CD4-positive, CD25-positive, alpha-beta regulatory T cell (primary cell): ENCODE measurements at places on chromosomes 11 and 22.

- no peaks in the 10 kb centered on the region for H3K4me1 ChIP-seq
- H3K27me3 ChIP-seq: no peaks in the 10 kb centered on the region
Measured at GRCh38 chr11:112166562-112166961, 610 bp upstream of the TEX12 start.

- H3K36me3 ChIP-seq: no peaks in the 10 kb centered on the region
- no peaks in the 10 kb centered on the region for H3K4me1 ChIP-seq
- no peak for DNase-seq
- peaks cover 5% of the 10 kb centered on the region for H3K27me3 ChIP-seq
- no peak overlapping the region for H3K4me3 ChIP-seq
Measured at GRCh38 chr11:77438487-77438886, 35.4 kb downstream of the PAK1 start.

- H3K27ac ChIP-seq: no peak overlapping the region
- no peak overlapping the region for H3K4me3 ChIP-seq
- DNase-seq: no peak
- no peaks in the 10 kb centered on the region for H3K4me1 ChIP-seq
- H3K36me3 ChIP-seq: no peaks in the 10 kb centered on the region
- H3K27me3 ChIP-seq: no peaks in the 10 kb centered on the region
Measured at GRCh38 chr22:24207264-24208011, 26.2 kb downstream of the SUSD2 start.

GRCh38 chr11:60985501-60985900, 14.0 kb downstream of the CD6 start:
- peaks cover 31% of the 10 kb centered on the region for H3K36me3 ChIP-seq
- peak overlapping the region; percentile 80 for H3K4me3 ChIP-seq
- DNase-seq: no peak
- no peaks in the 10 kb centered on the region for H3K27me3 ChIP-seq
- peak overlapping the region; percentile 89 for H3K27ac ChIP-seq

- no peaks in the 10 kb centered on the region for H3K4me1 ChIP-seq
- no peak for DNase-seq
- no peak overlapping the region for H3K4me3 ChIP-seq
Measured at GRCh38 chr22:48268293-48268692, 1505.8 kb downstream of the TBC1D22A start.

DNA sequence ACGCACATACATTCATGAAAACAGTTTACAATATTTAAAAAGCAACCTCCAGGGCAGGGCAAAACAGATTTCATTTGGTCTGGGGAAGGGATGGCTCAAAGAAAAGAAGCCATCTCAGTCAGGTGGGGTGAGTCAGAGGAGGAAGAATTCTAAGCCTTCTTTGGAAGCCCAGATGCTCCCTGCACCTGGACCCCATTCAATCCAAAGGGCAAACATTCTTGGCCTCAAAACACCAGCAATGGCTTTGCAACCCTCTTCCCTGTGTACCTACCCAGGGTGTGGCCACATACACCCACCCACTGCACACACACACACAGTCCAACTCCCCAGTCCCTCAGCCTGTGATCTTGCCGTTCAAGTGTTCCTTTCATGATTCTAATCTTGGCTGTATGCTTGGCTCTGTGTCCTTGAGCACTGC, 2.0 kb downstream of the KCNE3 start:
- no peak overlapping the region for H3K27ac ChIP-seq
- no peak overlapping the region for H3K4me3 ChIP-seq
- peaks cover 12% of the 10 kb centered on the region for H3K27me3 ChIP-seq
- H3K36me3 ChIP-seq: no peaks in the 10 kb centered on the region
- no peak for DNase-seq
- H3K4me1 ChIP-seq: no peaks in the 10 kb centered on the region

GRCh38 chr11:65132988-65133700, 1.2 kb downstream of the SYVN1 start:
- H3K36me3 ChIP-seq: peaks cover 45% of the 10 kb centered on the region
- H3K27me3 ChIP-seq: no peaks in the 10 kb centered on the region
- peak overlapping the region; percentile 99 for H3K27ac ChIP-seq
- no peak for DNase-seq
- peaks cover 38% of the 10 kb centered on the region for H3K4me1 ChIP-seq

DNA sequence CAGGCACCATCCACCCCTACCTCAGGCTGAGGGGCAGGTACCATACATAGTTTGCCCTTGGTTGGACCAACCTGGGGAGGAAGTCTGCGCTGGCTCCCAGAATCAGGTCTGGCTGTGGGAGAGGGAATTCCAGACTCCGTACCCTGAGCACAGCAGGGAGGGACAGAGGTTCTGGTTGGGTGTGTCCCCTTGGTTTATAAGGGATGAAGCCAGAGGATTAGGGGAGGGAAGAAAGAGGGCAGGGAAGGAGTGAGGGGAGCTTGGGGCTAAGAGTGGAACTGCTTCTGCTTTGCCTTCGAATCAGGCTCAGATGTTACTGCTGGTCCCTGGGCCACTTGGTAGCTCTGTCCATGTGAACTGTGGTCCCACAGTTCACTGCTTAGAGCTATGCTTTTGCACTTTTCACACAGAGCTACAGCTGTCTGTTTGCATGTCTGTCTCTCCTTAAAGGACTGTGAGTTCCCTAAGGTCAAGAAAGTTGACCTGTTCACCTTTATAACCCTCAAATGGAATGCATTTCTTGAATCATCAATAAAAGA, 9.2 kb downstream of the MMP20 start:
- H3K4me1 ChIP-seq: no peaks in the 10 kb centered on the region
- DNase-seq: no peak
- no peak overlapping the region for H3K27ac ChIP-seq
- H3K36me3 ChIP-seq: no peaks in the 10 kb centered on the region

- no peak for DNase-seq
- no peak overlapping the region for H3K4me3 ChIP-seq
- no peaks in the 10 kb centered on the region for H3K4me1 ChIP-seq
- no peaks in the 10 kb centered on the region for H3K27me3 ChIP-seq
- H3K36me3 ChIP-seq: no peaks in the 10 kb centered on the region
Measured at GRCh38 chr11:9210224-9210921, 54.8 kb downstream of the DENND5A start.

DNA sequence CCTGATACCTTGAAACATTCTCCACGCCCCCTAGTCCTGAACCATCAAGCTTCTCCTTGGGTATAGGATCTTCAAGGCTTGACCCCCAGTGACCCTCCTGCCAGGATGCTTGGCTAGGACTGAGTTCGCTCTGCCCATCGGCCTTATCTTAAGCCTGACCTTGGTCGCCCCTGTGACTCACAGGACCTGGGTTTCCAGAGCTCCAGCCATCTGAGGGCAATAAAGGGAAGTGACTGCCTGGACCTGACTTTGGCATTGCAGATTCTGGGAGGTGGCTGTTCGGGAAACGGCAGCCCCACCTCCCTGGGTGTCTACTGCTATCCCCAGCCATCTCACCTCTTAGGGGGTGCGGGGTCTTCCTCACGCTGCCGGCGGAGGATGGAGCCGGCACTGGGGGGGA, 15.4 kb downstream of the CARD10 start:
- no peak for DNase-seq
- no peak overlapping the region for H3K27ac ChIP-seq

DNA sequence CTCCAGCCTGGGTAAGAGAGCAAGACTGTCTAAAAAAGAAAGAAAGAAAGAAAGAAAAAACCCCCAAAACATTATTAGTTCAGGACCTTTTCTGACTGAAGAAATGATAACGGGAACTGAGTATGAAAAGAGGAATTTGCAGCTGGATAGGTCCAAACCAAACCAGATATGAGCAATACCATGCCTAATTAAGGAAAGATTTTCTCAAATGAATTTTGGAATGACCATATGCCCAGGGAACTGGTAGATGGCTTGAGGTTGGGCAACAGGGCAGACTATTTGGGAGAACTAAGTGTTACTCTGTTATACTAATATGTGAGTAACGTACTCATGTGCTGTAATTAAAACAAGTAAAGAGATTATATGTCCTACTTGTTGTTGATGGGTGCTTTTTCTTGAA, 186.1 kb downstream of the TMEM135 start:
- H3K27me3 ChIP-seq: no peaks in the 10 kb centered on the region
- no peaks in the 10 kb centered on the region for H3K4me1 ChIP-seq
- no peaks in the 10 kb centered on the region for H3K36me3 ChIP-seq
- no peak overlapping the region for H3K27ac ChIP-seq
- H3K4me3 ChIP-seq: no peak overlapping the region
- DNase-seq: no peak

DNA sequence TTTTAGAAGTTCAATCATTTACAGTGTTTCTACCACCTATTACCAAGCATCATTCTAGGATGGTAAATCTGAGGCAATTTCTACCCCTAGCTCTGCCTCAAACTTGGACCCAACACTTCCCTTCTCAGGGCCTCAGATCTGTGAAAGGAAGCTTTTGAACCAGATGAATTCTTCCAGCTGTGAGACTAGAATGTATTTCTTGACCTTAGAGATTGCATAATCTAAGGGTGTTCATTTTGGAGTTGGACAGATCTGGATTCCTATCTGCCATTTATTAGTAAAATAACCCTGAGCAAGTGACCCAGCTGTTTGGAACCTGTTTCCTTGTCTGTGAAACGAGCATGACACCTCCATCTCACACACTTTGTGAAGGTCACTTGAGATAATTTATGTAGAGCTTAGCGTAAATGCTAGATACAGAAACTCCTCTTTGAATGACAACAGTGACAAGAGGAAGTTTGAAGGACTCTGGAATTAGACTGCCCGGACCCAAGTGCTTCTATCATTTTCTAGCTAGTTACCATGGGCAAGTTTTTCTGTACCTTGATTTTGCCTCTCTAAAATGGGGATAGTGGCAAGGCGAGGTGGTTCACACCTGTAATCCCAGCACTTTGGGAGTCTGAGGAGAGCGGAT, 3.8 kb upstream of the INTS5 start:
- no peaks in the 10 kb centered on the region for H3K36me3 ChIP-seq
- no peak for DNase-seq
- H3K27ac ChIP-seq: no peak overlapping the region
- H3K27me3 ChIP-seq: no peaks in the 10 kb centered on the region
- peaks cover 17% of the 10 kb centered on the region for H3K4me1 ChIP-seq
- H3K4me3 ChIP-seq: no peak overlapping the region

- no peaks in the 10 kb centered on the region for H3K36me3 ChIP-seq
- H3K27me3 ChIP-seq: no peaks in the 10 kb centered on the region
- no peaks in the 10 kb centered on the region for H3K4me1 ChIP-seq
- no peak overlapping the region for H3K4me3 ChIP-seq
- no peak for DNase-seq
Measured at GRCh38 chr22:22230438-22230837, 14.1 kb upstream of the VPREB1 start.

DNA sequence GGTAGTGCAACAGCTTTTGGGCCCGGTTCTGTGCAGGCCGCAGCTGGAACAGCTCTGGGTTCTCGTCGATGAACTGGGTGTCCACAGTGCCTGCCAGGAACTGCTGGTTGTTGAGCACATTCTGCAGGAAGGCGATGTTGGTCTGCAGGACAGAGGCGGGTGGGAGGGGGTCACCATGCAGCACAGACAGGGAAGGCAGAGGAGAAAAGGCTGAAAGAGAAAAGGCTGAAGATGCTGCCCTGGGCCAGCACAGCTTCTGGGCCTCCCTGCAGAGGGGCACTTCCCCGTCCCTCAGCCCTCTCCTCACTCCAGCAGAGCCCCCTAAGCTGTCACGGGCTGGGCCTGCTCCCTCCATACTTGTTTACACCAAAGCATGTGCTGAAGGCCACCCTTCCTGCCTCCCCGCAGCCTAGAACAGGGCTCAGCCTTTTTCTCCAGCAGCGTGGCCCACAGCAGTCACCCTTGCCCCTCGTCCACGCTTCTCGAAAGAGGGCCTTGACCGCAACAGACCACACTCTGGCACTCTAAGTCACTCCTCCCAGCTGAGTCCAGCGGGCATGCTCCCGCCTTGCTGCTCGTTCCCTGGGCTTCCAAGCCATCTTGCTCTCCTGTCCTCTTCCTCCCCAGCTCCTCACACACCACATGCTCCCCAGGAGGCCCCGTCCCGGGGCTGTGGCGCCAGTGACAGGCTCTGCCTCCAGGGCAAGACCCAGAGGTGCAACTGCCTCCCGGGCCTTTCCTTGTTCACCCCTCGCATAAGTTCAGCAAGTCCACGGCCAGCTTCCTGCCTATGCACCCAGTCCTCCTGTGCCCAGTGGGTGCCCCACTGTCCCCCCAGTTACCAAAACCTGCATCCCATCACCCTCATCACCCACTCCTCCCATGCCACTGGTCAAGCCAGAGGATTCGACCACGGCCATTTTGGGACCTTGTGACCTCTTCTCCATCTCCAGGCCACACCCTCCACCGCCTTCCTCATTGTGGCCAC, 3.3 kb upstream of the LRFN4 start:
- H3K27me3 ChIP-seq: no peaks in the 10 kb centered on the region
- no peak overlapping the region for H3K4me3 ChIP-seq
- no peaks in the 10 kb centered on the region for H3K36me3 ChIP-seq
- H3K4me1 ChIP-seq: peaks cover 19% of the 10 kb centered on the region
- DNase-seq: no peak

- peak within 1 kb of the TSS; percentile 76 for H3K4me3 ChIP-seq
- H3K27ac ChIP-seq: peak within 1 kb of the TSS; percentile 81
- peaks cover 57% of the 10 kb centered on the region for H3K4me1 ChIP-seq
- peak; percentile 58 for DNase-seq
Measured at GRCh38 chr11:118883368-118884071, at the start of gene CXCR5. TSS of gene CXCR5 (plus strand) at chr11:118883892. CDS start at chr11:118883942, 50 bp downstream.

GRCh38 chr11:64185175-64185692, 737 bp upstream of the STIP1 start:
- H3K27me3 ChIP-seq: no peaks in the 10 kb centered on the region
- DNase-seq: no peak
- H3K4me1 ChIP-seq: peaks cover 37% of the 10 kb centered on the region
- peaks cover 6% of the 10 kb centered on the region for H3K36me3 ChIP-seq

- DNase-seq: peak; percentile 48
- H3K36me3 ChIP-seq: no peaks in the 10 kb centered on the region
- H3K27ac ChIP-seq: peak overlapping the region; percentile 89
Measured at GRCh38 chr22:40637183-40638150, 948 bp upstream of the MRTFA start.

DNA sequence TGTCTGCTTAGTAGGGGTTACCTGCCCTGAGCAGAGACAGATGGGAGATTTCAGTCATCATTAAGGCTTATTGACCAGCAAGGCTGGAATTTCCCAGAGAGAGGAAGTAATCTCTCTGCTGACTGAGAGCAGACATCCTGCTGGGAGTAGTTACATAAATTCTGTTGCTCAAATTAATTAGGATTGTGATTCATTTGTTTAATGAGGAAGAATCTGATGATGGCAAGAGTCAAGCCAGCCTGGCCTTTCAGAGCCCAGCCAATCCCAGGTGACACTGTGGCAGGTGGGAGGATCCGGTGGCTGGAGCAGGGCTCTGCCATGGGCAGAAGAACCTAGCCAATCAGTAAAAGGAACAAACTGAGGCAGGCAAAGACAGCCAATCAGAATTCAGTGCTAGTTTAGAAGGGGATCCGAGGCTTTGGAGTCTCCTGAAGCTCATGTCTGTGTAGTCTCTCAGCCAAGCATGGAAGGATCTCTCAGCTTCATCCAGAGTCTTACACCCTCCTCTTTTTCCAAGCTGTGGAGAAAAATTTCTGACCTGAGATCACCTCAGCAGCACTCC, 61.2 kb upstream of the CHST1 start:
- no peaks in the 10 kb centered on the region for H3K27me3 ChIP-seq
- H3K4me1 ChIP-seq: no peaks in the 10 kb centered on the region
- no peak overlapping the region for H3K27ac ChIP-seq
- no peak overlapping the region for H3K4me3 ChIP-seq
- no peaks in the 10 kb centered on the region for H3K36me3 ChIP-seq
